Tongue (tissue), 3 donors: ENCODE measurements at places on chromosomes 1 and 21.

GRCh38 chr1:173775578-173776226 is 48.8 kb upstream of the DARS2 start:
- no peak for DNase-seq

DNA sequence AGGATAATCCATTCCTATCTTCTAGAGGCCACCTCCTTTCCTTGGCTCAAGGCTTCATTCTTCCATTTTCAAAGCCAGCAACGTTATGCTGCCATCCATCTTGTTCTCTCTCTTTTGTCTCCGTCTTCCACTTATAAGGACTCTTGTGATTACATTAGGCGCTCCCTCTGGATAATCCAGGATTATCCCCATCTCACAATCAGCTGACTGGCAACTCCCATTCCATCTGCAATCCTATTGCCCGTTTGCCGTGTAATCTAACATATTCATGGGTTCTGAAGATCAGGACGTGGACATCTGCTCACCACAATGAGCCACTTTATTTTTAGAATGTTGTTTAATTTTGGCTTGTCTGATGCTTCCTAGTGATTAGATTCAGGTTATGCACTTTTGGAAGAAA is 89.3 kb downstream of the EBNA1BP2 start:
- DNase-seq, result no peak

DNA sequence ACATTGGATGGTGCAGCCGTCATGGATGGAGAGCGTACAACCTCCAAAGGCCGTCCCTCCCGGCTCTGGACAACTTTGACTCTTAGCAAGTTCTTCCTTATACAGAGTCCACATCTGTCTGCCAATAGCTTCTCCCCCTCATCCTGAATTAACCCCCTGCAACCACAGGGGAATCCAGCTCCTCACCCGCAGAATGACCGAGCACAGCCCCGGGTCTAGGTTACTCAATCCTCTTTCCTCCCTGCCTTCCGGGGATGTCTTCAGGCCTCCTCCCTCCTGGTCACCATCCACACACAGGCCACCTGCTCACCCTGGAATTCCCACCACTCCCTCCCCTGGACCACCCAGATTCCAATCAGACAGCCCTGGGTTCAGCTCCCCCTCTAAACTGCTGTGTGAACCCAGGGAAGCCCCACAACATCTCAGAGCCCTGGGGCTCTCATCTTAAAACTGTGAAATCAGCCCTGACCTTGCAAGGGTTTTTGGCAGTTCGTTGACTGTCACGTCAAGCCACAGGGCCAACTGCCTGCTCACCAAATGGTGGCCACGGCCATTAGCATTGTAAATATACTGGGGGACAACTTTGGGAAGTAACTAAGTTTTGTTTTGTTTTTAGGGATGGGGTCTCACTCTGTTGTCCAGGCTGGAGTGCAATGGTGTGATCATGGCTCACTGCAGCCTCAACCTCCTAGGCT is 54.2 kb downstream of the HSPG2 start:
- no peak for DNase-seq

DNA sequence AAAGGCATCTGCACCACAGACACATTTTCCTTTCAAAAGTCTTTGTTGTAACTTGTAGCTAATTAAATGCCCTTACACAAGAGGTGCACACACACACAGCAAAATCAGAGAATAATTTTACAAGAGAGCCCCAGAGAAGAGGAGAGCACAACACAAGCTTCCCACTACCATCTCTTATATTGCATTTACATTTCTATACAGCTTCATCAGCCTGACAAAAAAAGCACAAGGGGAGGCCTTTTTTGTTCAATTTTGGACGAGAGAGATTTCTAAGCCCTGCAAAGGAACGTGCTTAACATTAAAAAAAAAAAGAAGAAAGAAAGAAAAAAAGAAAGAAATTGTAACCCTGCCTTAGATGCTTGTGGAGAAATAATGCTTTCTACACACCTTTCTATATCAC is 17.1 kb upstream of the ESRRG start:
- DNase-seq, result no peak

DNA sequence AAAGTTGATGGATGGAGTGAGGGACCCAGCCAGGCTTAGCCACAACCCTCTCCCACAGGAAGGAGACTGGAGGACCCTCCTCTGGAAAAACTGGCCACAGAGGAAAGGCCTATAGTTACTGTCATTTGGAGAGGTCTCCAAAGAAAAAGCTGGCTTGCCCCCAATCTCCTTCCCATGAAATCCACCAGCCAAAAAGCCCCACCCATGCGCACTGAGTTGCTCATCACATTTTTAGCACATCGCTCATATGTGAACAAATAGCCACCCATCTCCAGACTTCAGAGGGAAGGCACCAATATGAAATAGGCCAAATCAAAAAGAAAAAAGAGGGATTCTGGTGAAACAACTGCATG is 36.9 kb upstream of the QSOX1 start:
- no peak for DNase-seq

DNA sequence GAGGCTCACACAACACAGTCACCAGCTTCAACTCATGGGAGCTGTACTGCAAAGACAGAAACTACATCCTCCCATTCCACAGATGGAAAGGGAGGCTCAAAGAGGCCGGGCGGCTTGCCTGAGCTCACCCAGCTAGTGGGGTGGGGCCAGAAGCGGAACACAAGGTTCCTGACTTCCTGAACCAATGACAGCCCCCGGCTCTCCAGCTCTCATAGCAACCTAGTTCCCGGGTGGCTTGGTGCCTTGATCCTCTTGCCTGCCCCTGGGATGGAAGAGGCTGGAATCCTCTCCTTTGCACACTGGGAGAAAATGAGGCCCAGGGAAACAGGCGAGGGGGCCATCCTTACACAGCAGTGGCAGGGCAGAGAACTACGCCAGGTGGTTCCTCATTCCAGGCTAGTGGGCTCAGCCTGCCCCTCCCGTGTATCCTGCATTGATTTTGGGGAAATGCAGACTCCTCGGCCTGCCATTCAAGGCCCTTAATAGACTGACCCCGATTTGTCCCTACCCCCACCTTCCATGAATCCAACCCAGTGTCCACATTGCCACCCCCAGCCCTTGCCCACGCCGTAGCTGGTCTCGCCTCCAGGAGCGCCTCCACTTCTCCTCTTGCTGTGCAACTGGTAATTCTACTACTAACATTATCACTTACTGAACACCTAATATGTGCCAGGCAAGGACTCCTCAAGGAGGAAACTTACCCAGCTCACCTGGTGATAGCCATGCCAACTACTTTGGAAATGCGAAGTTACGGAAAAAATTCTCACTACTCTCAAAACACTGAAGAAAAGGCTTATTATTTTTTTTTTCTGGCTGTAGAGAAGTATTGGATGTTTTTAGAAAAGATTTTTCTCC is 5.0 kb downstream of the RAP1GAP start:
- no peak for DNase-seq

DNA sequence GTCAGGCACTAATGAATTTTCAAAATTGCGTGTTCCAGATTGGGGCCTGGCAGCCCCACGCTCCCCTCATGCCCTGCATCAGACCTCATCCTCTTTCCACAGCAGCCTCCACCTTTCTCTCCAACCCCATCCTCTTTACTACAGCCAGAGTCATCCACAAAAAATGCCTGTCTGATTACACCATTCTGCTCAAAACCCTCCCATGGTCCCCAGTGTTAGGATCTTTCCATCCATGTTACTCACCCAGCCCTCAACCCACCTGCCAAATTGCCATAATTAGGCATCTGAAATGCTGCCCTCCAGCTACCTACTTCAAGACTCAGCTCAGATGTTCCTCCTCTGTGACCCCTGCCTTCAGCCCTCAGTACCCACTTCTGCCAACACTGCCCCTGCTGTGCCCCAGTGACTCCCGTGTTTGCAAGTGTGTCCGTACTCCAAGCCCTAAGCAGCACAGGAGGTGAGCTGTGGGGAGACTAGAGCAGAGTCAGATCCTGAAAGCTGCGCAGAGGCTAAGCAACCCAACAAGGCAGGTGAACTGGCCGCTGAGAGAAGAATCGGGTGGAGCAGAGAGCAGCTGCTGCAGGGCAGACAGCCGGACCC is 715 bp upstream of the ARTN start:
- no peak for DNase-seq

- DNase-seq, result no peak
Observed at GRCh38 chr1:12075195-12076114, 12.4 kb downstream of the TNFRSF8 start.

- DNase-seq, result peak; percentile 35
Observed at GRCh38 chr1:172326136-172326535, 94.3 kb upstream of the C1orf105 start.

DNA sequence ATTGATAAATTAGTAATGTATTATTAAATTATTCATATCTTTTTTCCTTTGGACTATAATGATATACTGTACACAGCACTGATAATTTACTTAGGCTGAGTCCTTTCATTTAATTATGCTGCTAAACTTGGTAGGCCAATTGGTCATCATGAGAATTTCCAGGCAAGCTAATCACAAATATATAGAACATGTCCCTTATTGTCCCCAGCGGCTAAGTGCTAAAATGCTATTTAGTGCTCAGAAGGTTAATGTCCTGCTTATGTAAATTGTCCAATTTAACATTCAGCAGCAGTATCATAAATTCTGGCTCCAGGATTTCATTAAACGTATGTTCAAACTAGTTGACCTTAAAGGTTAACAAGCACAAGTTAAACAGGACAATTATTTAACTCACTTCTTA is 30.0 kb upstream of the RRP15 start:
- DNase-seq, result no peak

- DNase-seq, result no peak
Observed at GRCh38 chr1:226520640-226521355, 27.8 kb upstream of the STUM start.

DNA sequence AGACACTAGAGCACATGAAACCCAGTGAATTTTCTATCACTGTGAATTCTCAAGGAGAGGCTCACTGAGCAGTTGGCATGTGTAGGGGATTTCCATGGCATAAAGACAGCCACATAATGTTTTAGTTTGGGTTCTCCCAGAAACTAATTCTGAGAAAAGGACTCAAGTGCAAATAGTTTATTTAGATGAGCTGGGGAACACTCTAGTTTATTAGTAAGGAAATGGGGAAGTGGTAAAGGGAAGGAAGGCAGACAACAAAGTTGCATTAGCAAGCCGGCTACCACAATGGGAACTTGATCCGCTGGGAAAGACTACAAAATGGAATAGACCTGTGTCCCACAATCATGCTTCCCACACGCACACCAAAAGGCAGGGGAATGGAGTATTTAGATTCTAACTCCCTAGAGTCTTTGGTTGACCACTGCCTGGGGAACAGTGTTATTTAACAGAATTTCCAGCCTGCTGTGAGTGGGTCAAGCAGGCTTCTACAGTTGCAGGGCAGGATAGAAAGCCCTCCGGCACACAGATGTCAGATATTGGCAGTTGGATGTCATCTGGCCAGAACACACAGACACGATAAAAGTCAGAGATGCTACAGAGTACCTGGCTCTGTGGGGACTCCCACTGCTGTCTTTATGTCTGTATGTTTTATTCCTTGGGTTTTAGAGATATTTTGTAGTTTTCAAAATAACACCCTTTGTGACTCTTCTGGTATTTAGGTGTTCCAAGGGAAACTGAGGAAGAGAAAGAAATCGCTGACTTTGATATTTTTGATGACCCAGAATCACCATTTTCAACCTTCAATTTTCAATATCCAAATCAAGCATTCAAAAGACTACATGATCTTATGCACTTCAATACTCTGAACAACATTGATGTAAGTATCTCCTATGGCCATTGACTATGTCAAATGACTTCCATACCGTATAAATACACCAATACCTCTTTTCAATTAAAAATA is 150.1 kb downstream of the PLA2G4A start:
- no peak for DNase-seq

DNA sequence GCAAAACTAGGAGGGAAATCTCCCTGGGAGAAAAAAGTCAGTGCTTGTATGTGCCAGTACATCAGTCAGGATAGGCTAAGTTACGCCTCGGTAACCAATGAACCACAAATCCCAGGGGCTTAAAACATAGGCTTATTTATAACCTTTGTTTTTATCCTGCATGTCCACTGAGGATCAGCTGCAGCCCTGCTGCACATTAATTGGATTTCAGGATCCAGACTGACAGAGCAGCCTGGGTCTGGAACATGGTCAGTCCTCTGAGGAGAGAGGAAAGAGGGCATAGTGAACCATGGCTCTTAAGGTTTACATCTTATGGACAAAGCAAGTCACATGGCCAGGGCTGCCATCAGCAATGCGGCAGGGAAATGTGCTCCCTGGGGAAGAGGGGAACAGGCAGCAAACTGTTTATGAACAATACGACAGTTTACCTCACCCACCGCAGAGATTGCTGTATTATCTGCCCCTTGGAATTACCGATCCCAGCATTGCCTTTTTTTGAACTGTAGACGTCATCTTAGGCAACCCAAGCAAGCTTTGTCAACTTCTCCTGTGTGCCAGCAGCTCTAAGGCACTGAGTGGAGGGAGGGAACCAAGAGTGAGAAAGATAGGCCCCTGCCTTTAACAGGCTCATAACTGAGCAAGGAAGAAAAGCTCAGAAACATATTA is 9.1 kb upstream of the SPRR4 start:
- no peak for DNase-seq

- peak; percentile 55 for DNase-seq
Observed at GRCh38 chr21:41664881-41665765, 101.7 kb downstream of the RIPK4 start.

DNA sequence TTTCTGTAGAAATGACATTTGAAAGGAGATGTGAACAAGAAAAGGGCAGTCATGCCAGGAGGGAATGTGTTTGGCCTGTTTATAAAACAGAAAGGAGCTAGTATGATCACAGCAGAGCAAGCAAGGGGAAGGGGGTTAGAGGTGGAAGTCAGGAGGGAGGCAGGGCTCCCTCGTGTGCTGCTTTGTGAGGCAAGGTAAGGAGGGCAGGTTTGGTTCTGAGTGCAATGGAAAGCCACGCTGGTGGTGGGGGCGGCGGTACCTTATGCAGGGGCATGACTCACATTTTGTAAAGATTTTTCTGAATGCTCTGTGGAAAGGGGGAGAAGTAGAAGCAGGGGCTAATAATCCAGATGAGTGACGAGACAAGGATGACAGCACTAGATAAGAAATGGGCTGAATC is 197.5 kb upstream of the C8B start:
- DNase-seq, result no peak

DNA sequence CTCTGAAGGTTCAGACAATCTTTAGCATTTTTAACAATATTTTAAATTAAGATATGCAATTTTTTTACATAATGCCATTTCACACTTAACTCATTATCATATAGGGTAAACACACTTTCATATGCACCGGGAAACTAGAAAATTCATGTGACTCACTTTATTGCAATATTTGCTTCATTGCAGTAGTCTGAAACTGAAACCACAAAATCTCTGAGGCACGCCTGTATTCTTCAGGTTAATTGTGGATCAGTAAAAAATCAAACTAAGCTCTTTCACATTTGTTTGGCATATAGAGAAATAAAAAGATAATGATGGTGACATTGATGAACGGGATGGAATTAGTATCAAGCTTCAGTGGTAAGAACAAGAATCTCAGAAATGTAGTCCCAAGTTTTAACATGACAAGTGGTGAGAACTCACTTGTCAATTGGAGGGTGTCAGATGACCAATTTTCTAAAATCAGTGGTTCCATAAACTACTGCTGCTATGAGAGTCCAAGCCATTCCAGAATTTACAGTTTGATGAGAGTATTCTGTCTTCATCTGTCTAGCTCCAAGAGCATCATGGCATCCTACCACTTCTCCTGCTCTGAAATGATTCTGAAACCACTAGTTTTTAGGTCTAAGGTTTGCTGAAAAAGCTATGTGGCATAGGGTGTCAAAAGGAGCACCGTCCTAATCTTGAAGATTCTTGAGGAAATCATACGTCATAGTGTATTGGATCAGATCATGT is 281.0 kb downstream of the PTPRC start:
- DNase-seq, result no peak

GRCh38 chr21:31845151-31845729 is 27.6 kb upstream of the HUNK start:
- no peak for DNase-seq
